ENCODE measurements at places on chromosomes 2 and 18.
A peak's percentile ranks its signal among the peaks of the same experiment; 100 is the strongest.

- DNase-seq: no peak
These were observed 447 bp upstream of the CCL20 start for GRCh38 chr2:227813229-227813561.

GRCh38 chr18:12849548-12849947 is 34.5 kb downstream of the PTPN2 start:
- no peak for DNase-seq

GRCh38 chr2:6352906-6353515 is 512.7 kb downstream of the CMPK2 start:
- DNase-seq: peak; percentile 58

DNA sequence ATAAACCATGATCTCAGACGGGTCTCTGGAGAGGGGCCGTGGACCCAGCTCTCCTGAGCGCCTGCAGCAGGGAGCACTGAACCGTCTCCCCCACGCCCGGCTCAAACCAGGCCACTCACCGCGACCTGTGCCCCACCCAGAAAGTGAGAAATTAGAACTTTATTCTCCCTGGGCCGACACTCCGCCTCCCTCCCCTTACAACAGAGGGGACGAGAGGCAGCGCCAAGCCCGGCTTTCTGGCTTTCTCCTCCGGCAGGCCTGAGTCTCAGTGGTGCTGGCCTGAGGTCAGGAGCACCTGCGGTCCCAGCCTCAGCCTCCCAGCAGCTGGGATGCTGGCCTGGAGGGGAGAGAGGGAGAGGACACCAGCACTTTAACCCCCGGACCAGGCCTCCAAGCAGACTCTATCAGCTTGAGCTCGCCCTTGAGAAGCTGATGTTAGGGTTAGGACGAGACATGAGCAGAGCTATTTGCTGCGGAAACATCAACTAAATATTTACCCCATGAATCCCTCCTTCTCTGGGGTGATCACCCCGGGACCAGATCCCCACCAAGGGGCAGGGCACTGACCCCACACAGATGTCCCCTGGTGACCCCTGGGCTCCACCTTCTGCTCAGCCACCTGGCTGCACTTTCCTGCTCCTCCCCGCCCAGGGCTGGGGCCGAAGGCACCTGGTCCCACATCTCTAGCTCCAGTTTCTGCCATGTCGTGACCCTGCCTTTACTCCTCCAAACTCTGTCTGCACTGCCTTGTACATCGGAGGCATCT is 856.3 kb upstream of the SALL3 start:
- DNase-seq: no peak

DNA sequence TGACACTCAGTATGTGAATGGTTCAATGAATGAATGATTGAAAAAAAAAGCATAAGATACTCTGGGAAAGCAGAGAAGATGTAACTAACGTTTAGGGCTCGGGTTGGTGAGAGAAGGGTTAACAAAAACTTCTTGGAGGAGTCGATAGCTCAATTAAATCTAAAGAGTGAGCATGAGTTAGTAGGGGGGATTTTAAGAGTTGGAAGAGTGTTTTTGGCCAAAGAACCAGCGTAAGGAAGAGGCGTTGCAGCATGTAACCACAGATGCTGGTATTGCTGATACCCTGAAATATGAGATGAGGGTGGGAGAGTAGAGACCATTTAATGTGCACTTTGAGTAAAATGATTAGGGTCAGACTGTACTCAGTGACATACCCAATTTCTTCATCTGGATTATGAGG is 14.5 kb downstream of the ARHGAP28 start:
- no peak for DNase-seq

- DNase-seq: peak; percentile 46
These were observed 50.7 kb upstream of the RNU4ATAC start for GRCh38 chr2:121479882-121480522.

- no peak for DNase-seq
These were observed 54.5 kb downstream of the MEIS1 start for GRCh38 chr2:66489436-66489835.

- peak; percentile 47 for DNase-seq
These were observed 54.0 kb upstream of the CYP1B1 start for GRCh38 chr2:38129987-38130386.

Measured in fibroblast of lung (primary cell).